NCI-H1417 (cell line): ENCODE measurements at places on chromosomes 16 and 17.

GRCh38 chr17:60819447-60820130, 141.9 kb downstream of the BCAS3 start:
- no peak for DNase-seq

- DNase-seq = no peak
These were observed 320.8 kb downstream of the CBLN1 start for GRCh38 chr16:48960830-48961229.

- DNase-seq = no peak
These were observed 46.4 kb downstream of the LDHD start for GRCh38 chr16:75070012-75070841.

DNA sequence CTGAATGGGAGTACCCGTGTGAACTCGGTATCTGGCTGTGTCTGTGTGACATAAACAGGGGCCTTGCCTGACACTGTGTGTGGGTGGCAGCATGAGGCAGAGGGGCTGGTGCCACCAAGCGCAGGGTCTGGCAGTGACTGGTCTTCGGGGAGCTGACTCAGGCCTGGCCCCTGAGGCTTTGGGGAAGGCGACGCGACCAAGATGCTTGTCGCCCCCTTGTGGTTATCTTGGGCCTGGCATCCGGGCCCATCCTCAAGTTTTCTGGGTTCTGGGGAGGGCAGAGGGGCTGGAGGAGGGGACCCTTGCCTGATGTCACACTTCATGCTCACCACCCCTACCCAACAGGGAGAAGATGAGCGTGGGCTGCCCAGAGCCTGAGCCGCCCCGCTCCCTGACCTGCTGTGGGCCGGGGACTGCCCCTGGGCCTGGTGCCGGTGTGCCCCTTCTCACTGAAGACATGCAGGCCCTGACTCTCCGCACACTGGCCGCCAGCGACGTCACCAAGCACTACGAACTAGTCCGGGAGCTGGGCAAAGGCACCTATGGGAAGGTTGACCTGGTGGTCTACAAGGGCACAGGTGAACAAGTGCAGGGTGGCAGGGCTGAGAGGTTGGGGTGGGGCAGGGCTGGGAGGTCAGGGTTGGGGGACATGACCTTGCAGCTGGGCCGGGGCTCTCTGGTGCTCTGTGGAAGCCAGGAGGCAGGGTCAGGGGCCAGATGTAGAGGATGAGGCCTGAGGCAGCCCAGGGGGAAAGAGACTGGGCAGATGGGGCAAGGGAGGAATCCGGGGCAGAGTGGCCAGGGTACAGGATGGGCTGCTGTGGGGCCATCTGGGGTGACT, 24.9 kb downstream of the SBK1 start:
- DNase-seq = peak; percentile 16

- DNase-seq = no peak
These were observed 27.4 kb downstream of the STH start for GRCh38 chr17:46026166-46027047.

DNA sequence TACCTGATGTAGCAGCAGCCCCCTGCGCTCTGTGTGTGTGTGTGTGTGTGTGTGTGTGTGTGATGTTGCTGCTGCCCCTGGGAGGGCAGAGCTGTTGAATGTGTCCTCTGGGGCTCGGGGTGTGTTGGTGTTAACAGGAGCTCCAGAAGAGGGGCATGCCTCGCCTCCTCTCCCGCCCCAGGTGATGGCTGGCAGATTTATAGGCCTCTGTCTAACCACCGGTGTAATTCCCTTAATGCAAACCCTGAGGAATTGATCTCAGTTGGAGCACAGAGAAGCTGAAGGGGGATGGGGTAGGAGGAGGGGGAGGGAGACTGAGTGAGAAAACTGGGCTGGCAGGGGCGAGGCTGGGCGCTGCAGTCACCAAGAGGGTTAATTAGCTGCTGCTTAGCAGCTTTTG, 10.0 kb downstream of the CACNA1G start:
- DNase-seq = peak; percentile 84

DNA sequence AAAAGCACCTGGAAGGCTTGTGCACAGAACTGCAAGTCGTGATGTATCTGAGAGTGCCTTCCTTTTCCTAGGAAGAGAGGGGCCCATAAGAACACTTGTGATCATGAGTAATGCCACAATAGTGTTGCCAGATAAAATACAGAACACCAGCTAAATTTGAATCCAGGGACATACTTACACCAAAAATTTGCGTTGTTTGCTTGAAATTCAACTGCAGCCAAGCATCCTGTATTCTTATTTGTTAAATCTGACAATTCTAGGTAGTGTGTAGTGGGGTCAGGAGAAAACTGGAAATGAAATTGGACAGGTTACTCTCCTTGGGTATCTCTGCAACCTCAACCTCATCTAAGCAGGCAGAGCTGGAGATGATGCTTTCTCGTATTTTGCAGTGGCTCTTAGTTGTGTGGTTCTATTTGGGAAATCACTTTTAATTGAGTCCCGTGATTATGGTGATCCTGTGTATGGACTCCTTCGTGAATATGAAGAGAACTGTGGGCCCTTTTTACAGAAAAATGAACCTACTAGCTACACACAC, 12.0 kb downstream of the SLC35B1 start:
- no peak for DNase-seq

DNA sequence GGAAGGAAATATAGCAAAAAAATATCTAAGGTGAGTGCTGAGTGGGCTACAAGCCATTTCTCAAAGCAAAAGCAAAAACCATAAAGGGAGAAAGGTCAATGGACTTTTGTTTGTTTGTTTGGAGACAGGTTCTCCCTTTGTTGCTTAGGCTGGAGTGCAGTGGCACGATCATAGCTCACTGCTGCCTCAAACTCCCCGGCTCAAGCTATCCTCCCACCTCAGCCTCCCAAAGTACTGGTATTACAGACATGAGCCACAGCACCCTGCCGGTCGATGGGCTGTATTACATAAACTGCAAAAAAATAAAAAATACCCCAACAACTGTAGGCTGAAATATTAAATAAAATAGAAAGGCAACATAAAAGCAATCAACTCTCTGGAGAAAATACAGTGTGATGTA, 3.5 kb upstream of the RBBP6 start:
- DNase-seq = no peak

DNA sequence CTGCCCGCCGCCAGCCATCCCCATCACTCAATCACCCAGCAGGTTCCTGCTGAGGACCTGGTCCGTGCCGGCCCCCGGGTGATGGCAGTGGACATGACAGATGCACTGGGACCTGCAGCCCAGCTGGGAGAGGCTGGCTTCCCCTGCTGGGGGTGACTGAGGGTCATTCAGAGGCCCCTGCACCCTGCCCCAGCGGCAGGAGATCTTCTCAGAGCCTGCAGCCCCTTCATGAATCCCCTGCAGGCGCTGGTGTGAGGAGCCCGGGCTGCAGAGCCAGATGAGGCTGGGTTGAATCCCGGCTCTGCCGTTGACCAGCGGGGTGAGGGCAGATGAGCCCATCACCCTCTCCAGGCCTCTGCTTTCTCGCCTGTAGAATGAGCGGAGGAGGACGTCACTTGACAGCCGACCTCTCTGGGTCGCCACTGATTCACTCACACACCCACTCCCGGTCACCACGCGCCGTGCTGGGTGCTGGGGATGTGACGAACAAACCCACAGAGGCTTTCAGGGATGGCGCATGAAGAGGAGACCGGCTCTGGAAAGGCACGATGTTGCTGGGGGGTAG, 95.2 kb upstream of the CIBAR2 start:
- DNase-seq = no peak

DNA sequence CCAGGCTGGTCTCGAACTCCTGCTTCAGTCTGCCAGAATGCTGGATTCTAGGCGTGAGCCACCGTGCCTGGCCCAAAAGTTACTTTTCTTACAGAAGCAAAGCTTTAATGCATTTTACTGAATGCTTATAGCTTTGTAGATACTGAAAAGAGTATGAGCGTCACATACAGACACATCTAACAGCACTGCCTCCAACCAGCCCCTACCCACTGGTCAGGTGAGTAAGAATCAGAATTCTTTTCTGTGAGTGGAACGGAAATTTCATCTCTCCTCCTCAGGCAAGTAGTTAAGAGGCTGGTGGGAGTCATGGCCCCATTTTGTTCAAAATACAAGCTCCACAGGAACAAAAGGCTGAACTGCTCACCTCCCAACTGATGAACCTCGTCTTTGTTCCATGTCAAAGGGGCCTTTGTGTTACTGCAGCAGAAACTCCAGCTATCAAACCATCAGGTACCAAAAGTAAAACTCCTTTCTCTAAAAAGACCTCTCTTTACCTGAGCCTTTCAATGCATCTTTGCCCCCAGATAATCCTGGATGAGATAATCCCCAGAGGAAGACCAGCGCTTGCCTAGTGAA, 92.4 kb upstream of the RPH3AL start:
- DNase-seq = no peak
